ENCODE measurements at places on chromosomes 5 and 9.

GRCh38 chr5:1568201-1568979 is 44.6 kb upstream of the LPCAT1 start:
- DNase-seq = no peak

DNA sequence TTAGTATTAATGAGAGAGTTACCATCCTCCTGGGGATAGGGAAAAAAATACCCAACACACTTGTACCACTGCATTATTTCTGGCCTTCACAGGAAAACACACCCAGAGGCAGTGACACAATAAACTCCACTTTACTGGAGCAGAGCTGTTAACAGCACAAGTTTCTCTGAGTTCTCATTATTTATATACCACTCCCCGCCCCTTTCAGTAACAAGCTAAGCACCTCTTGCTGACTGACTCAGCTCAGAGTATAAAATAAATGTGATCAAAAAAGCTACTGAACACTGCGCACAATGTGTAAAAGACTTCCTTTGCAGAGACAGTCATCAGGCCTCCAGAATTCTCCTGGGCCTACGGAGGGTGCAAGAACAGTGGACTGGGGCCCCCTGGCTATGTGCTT is 21.6 kb downstream of the KLF9 start:
- DNase-seq = no peak

DNA sequence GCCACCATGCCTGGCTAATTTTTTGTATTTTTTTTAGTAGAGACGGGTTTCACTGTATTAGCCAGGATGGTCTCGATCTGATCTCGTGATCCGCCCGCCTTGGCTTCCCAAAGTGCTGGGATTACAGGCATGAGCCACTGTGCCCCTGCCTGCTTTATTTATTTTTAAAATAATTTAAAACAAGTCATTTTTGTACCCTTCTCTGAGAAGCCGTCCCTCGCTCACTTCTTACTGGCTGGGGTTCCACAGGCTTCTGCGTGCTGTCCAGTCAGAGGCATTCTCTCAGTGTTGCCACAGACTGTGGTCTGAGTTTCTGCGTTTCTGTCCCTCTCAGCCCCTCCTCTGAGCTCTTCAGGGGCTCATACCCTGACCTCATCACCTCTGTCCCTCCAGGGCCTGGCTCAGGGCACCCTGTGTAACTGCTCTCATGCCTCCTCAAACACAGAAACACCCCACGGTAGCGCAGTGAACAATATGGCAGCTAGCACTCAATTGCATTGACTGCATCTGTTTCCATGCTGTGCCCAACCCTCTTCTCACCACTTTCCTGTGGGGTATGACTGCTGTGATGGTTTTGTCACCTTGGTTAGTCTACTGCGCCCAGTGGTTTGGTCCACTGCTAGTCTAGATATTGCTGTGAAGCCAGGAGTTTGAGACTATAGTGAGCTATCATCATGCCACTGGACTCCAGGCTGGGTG is 44.3 kb upstream of the SH3PXD2B start:
- no peak for DNase-seq

- no peak for DNase-seq
Measured at GRCh38 chr5:150222906-150223305, 33.0 kb downstream of the SLC6A7 start.

DNA sequence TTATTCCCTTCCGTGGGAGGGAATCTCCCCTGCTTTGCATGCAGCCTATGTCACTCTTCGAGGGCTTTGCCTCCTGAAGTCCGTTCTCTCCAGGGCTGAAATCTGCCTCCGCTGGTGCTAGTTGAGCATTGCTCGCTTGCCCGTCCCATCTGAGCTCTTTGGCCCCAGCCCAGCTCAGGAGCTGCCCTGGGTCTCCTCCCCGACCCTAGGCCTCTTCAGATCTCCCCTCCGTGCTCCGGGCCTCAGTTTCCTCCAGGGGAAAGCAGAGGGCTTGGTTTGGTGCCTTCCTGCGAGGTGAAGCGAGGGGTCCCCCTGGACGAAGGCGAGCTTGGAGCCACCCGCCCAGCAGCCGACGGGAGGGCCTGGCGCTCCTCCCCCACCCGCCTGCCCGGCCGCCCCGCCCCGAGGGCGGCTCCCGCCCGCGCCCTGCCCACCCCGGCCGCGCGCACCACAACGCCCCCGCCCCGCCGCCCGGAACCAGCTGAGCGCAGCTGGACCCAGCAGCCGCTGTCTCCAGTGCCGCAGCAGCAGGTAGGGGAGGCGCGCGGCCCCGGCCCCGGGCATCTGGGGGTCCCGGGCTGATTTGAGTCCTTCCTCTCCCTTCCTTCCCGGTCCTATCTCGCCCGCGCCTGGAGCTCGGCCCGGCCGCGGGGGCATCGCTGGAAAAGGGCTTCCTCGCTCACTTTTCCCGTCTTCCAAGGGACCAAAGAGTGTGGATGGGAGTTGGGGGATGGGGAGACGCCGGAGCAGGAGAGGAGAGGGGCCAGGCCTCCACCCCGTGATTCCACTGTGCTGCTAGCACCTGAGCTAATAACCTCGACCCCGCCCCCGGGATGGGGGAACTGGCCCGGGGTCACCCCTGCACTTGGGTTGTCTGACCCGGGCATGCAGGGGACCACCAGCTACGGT is at the start of gene GSN:
TSS of gene GSN (plus strand) at position 474 of the 909 bp plus-strand sequence. CDS start 33,810 bp downstream, outside the sequence.
- peak; percentile 34 for DNase-seq

GRCh38 chr5:173841710-173842109 is 46.4 kb upstream of the CPEB4 start:
- no peak for DNase-seq

Data from T-helper 1 cell (primary cell).